ENCODE measurements at places on chromosomes 2 and 18. TPM values are rescaled to one million over a fixed set of nuclear protein-coding genes. Genes with fewer than 3 reads are reported as not detected.

Gene MOB1A
- total RNA-seq: 96.9 TPM

Gene NYAP2
- total RNA-seq: not detected

Gene DNAH7
- 1.4 TPM for total RNA-seq

Gene BOK
- total RNA-seq: 114 TPM

Gene THADA
- total RNA-seq: 23.2 TPM

Gene FOXI3
- not detected for total RNA-seq

Gene TEX44
- not detected for total RNA-seq

Gene POTEI
- not detected for total RNA-seq

Gene APOB
- total RNA-seq: not detected

Gene MYO1B
- total RNA-seq: 125 TPM

Gene PCARE
- 0.32 TPM for total RNA-seq

Gene LYPD6B
- 0.94 TPM for total RNA-seq

Gene MARCHF4
- 0.19 TPM for total RNA-seq

Gene TNS1
- 106 TPM for total RNA-seq

Gene UGT1A4
- not detected for total RNA-seq

Gene RFX8
- total RNA-seq: 7.6 TPM

Gene LIPG
- total RNA-seq: 3.0 TPM

Gene GPR155
- total RNA-seq: 5.6 TPM

Gene FARP2
- total RNA-seq: 32.7 TPM

Gene TUBA3E
- not detected for total RNA-seq

Gene C2orf80
- total RNA-seq: not detected

Gene RUFY4
- not detected for total RNA-seq

Gene SERPINB3
- not detected for total RNA-seq

Gene LRRC30
- total RNA-seq: not detected

Gene AFF3
- not detected for total RNA-seq

All from myocyte (in vitro differentiated cells).